SHP77 (cell line): ENCODE measurements at places on chromosomes 11 and 22.

GRCh38 chr11:44085330-44085729 lies 10.1 kb upstream of the EXT2 start:
- no peak for DNase-seq

- DNase-seq: no peak
These were observed 53.5 kb downstream of the IGLL5 start for GRCh38 chr22:22940961-22941605.

- no peak for DNase-seq
These were observed 252.0 kb downstream of the CTTN start for GRCh38 chr11:70650075-70650909.

DNA sequence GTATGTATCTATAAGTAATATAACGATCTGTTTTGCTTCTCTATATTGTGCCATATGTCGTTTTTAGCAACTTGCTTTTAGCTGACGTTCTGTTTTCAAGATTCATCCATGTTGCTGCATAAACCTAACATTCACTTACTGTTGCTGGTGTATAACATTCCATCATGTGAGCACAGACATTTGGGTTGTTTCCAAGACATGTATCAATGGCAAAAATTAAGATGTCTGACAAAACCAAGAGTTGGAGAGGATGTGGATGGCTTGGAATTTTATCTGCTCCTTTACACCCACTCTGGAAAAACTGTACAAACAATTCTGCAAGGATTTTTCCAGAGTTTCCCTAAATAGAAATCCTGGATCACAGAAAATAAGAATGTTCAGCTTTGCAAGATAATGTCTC lies 40.9 kb downstream of the DGCR2 start:
- no peak for DNase-seq

GRCh38 chr11:34331736-34332135 lies 26.1 kb downstream of the ABTB2 start:
- DNase-seq: no peak

- no peak for DNase-seq
These were observed 10.3 kb upstream of the OR56A1 start for GRCh38 chr11:6040874-6041273.

GRCh38 chr11:46565232-46565840 lies 28.5 kb downstream of the AMBRA1 start:
- DNase-seq: no peak

- DNase-seq: no peak
These were observed 13.8 kb downstream of the TSPAN32 start for GRCh38 chr11:2315395-2316168.

DNA sequence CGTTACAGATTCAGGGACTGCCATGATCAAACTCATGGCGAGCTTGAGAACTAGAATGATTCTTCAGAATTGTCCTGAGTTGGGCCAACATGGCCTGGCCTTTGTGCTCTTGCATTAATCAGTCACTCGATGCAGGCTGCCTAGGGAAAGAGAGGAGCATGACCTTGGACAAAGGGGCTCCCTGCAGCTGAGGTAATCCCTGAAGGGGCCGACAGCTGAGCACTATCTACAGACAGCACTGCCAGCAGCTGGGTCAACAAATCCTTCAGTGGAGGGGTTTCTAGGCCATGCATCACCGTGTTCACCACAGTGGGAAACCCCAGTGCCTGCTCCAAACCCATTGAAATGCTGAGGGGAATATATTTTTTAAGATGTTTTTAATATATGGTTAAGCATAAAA lies 159.5 kb upstream of the POU2AF2 start:
- peak; percentile 87 for DNase-seq

DNA sequence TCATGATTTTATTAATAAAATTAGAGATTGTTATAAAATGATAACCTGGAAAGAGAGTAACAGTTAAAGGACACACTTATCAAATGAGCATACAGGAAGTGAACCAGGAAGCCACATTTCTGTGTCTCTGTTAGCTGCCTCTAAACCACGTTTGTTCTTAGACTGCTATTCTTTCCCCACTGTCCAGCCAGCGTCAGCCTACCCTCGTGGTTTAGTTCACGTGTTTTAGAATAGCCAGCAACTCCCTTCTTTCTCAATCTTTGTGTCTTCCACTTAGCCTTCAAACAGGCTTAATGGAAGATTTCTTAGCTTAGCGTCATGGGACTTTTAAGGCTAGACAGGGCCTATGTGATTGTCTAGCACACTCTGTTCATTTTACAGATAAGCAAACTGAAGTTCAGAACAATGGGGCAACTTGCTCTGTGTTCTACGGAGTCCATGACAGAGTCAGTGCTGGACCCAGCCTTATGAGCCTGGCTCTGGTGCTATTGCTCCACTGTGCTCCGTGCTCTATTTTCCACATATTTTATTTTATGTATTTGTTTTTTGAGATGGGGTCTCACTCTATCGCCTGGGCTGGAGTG lies 27.2 kb downstream of the GRAMD1B start:
- no peak for DNase-seq

DNA sequence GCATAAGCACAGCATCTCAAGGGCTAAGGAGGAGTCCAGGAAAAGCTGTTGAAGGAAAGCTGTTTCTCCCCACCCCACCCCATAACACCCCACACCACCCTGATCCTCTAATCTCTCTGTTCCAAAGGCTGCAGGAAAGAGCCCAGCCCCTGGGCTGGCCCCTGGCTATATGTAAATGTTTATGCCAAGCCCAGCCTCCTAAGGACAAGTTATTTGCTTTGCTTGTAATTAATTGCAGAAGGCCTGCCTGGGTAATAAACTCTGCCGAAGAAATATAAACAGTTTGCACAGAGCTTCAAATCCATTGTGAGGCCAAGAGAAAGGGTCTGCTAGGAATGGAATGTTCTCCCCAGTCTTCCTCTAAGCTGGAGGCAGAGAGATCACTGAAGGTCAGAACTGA lies 21.2 kb downstream of the ARRB1 start:
- DNase-seq: no peak

- DNase-seq: peak; percentile 88
These were observed 21.2 kb downstream of the DAGLA start for GRCh38 chr11:61701242-61701886.

DNA sequence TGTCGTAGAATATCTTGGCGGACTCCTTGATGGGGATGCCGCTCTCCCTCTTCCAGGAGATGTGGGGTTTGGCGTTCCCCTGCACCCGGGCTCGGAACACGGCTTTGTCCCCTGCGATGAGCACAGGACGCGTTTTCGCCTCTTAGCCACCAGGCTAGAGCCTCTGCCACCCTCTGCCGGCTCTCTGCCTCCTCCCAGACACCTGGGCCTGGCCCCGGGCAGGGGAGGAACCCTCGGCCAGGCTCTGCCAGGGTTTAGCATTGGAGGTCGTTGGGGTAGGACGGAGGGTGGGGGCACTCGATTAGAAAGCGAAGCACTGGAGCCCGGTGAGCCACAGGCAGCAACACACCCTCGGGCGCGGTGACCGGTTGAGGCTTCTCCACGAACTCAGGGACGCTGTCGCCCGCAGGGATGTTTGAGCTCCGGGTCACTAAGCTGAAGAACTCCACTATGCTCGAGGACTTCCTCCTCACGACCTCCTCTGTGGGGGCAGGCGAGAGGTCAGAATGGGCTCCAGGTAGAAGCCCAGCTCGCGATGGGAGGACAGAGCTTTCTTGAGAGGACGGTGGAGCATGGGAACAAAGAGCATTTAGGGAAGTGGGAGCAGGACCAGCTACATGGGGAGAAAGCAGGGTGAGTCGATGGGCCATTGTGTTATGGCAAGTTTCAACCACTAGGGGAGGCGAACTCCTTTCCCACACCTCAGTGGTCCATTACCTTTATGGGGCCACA lies 4.3 kb downstream of the IGSF22 start:
- DNase-seq: no peak

GRCh38 chr22:27896245-27896644 lies 22.8 kb downstream of the PITPNB start:
- DNase-seq: no peak

GRCh38 chr11:64400102-64400501 lies 41.1 kb downstream of the RPS6KA4 start:
- no peak for DNase-seq

DNA sequence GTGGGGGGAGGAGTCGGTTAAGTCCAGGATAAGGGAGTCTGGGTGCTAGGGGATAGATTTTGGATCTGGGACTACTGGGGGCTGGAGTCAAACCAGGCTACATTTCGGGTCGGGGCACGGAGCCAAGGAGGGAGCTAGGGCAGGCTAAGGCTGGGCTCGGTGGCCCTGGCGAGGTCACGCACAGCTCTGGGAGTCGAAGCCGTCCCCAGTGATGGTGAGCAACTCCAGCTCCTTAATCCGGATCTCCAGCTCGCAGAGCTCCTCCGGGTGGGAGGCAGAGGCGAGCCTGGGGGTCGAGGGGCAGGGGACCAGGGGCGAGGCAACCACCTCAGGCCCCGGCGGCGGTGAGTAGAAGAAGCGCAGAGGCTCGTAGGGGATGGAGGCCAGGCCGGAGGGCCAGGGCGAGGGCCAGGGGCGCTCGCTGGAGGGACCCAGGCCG lies 544 bp downstream of the C11orf91 start:
- no peak for DNase-seq

DNA sequence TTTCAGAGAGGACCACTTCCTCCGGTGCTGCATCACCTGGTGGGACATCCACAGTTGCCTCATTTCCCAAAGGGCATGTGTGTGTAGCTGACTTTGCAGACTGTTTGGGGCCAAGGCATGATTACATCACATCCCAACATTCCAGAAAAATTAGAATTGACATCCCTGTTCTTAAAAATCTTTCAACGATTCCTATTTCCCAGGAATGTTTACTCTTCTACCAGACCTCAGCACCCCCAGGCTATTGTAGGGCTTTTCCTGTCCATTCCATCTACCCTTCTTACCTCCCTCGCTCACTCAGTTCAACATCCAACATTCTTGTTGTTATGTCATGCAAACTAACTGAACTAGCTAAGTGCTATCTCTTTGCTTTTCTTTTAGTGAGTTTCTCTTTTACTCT lies 37.3 kb downstream of the PIWIL4 start:
- no peak for DNase-seq

- DNase-seq: no peak
These were observed 60.2 kb upstream of the LYVE1 start for GRCh38 chr11:10628508-10629236.

- no peak for DNase-seq
These were observed 83.6 kb upstream of the CRTAM start for GRCh38 chr11:122754553-122755322.

DNA sequence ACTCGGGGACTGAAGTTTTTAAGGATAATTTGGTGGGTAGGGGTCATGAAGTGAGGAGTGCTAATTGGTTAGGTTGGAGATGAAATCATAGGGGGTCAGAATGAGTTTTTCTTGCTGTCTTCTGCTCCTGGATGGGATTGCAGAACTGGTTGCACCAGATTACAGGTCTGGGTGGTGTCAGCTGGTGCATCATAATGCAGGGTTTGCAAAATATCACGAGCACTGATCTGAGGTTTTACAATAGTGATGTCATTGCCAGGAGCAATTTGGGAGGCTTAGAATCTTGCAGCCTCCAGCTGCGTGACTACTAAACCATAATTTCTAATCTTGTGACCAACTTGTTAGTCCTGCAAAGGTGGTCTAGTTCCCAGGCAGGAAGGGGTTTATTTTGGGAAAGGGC lies 46.4 kb upstream of the CALCB start:
- DNase-seq: no peak

DNA sequence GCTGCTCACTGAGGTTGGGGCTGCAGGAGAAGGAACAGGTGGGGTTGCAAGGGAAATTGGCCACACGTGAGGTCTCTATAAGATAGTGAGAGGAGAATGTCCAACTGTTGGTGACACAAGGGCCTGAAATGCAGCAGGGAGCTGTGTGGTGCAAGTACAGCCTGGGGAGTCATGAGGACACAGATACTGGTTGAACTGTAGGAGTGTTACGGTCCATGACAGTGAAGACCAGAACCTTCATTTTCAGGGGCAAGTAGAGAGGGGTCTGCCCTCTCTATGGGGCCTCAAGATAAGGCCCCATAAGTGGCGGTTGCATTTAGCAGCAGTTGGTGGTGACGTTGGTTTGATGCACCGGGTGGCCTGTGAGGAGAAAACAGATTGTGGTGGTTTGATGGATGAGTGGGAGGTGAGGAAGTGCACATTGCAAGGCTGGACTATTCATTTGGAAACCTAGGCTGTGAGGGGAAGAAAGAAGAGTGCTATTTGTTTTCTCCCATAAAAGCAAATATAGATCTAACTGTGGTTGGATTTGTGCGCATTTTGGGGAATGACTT lies 39.4 kb downstream of the MICAL2 start:
- no peak for DNase-seq

- no peak for DNase-seq
These were observed 58.4 kb downstream of the ST3GAL4 start for GRCh38 chr11:126413843-126414405.

DNA sequence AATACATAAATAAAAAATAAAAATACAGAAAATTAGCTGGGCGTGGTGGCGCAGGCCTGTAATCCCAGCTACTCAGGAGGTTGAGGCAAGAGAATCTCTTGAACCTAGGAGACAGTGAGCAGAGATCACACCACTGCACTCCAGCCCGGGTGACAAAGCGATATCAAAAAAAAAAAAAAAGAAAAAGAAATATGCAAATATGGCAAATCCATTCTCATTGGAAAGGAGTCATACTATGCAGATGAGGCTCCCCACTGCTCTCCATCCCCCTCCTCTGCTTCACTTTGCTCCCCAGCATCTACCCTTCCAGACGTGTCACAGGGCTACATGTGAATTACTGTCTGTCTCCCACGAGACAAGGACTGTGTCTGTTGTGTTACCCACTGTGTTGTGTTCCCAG lies 36.3 kb upstream of the PDGFB start:
- no peak for DNase-seq

- DNase-seq: no peak
These were observed 26.3 kb downstream of the SLC1A2 start for GRCh38 chr11:35393098-35393497.

DNA sequence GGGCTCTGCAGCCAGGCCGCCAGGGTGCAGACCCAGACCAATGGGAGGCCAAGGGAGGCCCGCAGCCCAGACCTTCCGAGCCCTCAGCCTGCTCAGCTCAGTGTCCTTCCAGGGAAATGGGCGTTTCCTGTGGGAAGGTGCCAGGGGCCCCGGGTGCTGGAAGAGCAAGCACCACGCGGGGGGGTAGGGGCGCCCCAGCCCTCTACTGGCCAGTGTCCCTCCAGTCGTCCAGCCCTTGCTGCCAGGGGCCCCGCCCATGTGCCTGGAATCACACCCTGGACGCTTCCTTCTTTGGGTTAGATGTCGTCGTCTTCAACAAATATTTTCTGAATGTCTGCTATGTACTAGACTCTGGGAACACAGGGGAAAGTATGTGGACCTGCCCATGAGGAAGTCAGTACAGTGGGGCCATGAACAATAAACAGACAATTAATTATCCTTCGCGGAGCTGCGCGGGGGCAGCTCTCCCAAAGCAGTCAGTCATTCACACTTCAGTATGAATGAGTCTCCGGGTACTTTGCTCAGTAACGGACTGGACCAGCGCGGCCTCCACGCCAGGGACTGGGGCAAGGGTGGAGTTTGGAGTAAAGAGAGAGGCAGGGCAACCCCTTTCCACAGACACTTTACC lies 60.2 kb downstream of the CDKN1C start:
- DNase-seq: no peak

GRCh38 chr11:61505640-61506155 lies 2.9 kb upstream of the LRRC10B start:
- no peak for DNase-seq

- DNase-seq: no peak
These were observed 102.0 kb downstream of the CASP12 start for GRCh38 chr11:104796301-104796700.
